Smooth muscle cell of trachea (primary cell): ENCODE measurements at places on chromosomes 11 and 22. TPM values are rescaled to one million over a fixed set of nuclear protein-coding genes. Genes with fewer than 3 reads are reported as not detected.

The GNAZ gene
- total RNA-seq: 0.87 and 1.2 TPM in 2 replicates

The C11orf97 gene
- total RNA-seq: not detected in 2 replicates

The NEFH gene
- 0.33 and 0.44 TPM in 2 replicates for total RNA-seq

The PRR33 gene
- not detected in 2 replicates for total RNA-seq

The FAM76B gene
- 20.2 and 28.7 TPM in 2 replicates for total RNA-seq

The PHETA2 gene
- 14.1 and 26.8 TPM in 2 replicates for total RNA-seq

The GRM5 gene
- total RNA-seq: not detected in 2 replicates

The MMP8 gene
- total RNA-seq: under 0.01 and 0.33 TPM in 2 replicates

The SULT4A1 gene
- 0.44 and 0.83 TPM in 2 replicates for total RNA-seq

The OR5P2 gene
- total RNA-seq: not detected in 2 replicates

The RAB39A gene
- total RNA-seq: not detected in 2 replicates

The NELL1 gene
- not detected in 2 replicates for total RNA-seq

The OR51B6 gene
- not detected in 2 replicates for total RNA-seq

The CATSPER1 gene
- under 0.01 TPM in 1 of 2 replicates, not detected in the other for total RNA-seq

The OR4A16 gene
- not detected in 2 replicates for total RNA-seq

The KIF18A gene
- total RNA-seq: 3.1 and 22.8 TPM in 2 replicates

The OR51B5 gene
- total RNA-seq: 0.29 TPM in 1 of 2 replicates, not detected in the other

The CCDC15 gene
- total RNA-seq: 0.83 and 3.6 TPM in 2 replicates

The OR51E2 gene
- total RNA-seq: not detected in 2 replicates

The CXCR5 gene
- under 0.01 TPM in 1 of 2 replicates, not detected in the other for total RNA-seq

The CD248 gene
- total RNA-seq: 341 and 371 TPM in 2 replicates

The KCNQ1 gene
- under 0.01 and 0.66 TPM in 2 replicates for total RNA-seq

The CREB3L1 gene
- 42.3 and 56.1 TPM in 2 replicates for total RNA-seq

The NCAM1 gene
- total RNA-seq: 0.15 TPM in 1 of 2 replicates, not detected in the other

The C1QTNF4 gene
- 0.15 and 0.17 TPM in 2 replicates for total RNA-seq

The UPK3A gene
- total RNA-seq: not detected in 2 replicates

The EIF3D gene
- 431 and 486 TPM in 2 replicates for total RNA-seq

The SCGB1C1 gene
- total RNA-seq: not detected in 2 replicates

The LYVE1 gene
- total RNA-seq: not detected in 2 replicates

The RASSF10 gene
- not detected in 2 replicates for total RNA-seq

The CRYBB2 gene
- not detected in 2 replicates for total RNA-seq

The MMP1 gene
- total RNA-seq: 78.2 and 425 TPM in 2 replicates

The LRRC74B gene
- total RNA-seq: under 0.01 TPM in 1 of 2 replicates, not detected in the other

The ART1 gene
- not detected in 2 replicates for total RNA-seq

The ARHGEF12 gene
- total RNA-seq: 101 and 124 TPM in 2 replicates

The UCP3 gene
- 0.33 and 1.5 TPM in 2 replicates for total RNA-seq

The OR8K3 gene
- not detected in 2 replicates for total RNA-seq

The OR10V1 gene
- total RNA-seq: not detected in 2 replicates

The SNX32 gene
- total RNA-seq: 1.2 and 3.1 TPM in 2 replicates

The DCHS1 gene
- 24.4 and 39.2 TPM in 2 replicates for total RNA-seq

The OR5B21 gene
- not detected in 2 replicates for total RNA-seq

The CHST1 gene
- total RNA-seq: 0.15 and 0.17 TPM in 2 replicates

The PRODH gene
- 0.17 TPM in 1 of 2 replicates, not detected in the other for total RNA-seq

The LARGE1 gene
- total RNA-seq: 21.4 and 38.2 TPM in 2 replicates

The UPB1 gene
- not detected in 2 replicates for total RNA-seq

The ANO3 gene
- 0.33 and 1.9 TPM in 2 replicates for total RNA-seq

The NPTXR gene
- total RNA-seq: 0.29 and 2.8 TPM in 2 replicates

The KRTAP5-7 gene
- 0.17 TPM in 1 of 2 replicates, not detected in the other for total RNA-seq

The OVCH2 gene
- not detected in 2 replicates for total RNA-seq

The SAA4 gene
- not detected in 2 replicates for total RNA-seq

The DEFB131B gene
- not detected in 2 replicates for total RNA-seq

The SCT gene
- not detected in 2 replicates for total RNA-seq

The VSIG10L2 gene
- total RNA-seq: not detected in 2 replicates

The SYNGR1 gene
- total RNA-seq: 3.1 and 16.2 TPM in 2 replicates

The LMO1 gene
- not detected in 2 replicates for total RNA-seq

The PHF21B gene
- total RNA-seq: not detected in 2 replicates

The CDKN1C gene
- total RNA-seq: 77.7 and 109 TPM in 2 replicates

The NLRP14 gene
- total RNA-seq: 0.17 and 0.29 TPM in 2 replicates

The MMP13 gene
- total RNA-seq: not detected in 2 replicates

The GGTLC3 gene
- not detected in 2 replicates for total RNA-seq
